ENCODE measurements at places on chromosomes 5 and 9.

DNA sequence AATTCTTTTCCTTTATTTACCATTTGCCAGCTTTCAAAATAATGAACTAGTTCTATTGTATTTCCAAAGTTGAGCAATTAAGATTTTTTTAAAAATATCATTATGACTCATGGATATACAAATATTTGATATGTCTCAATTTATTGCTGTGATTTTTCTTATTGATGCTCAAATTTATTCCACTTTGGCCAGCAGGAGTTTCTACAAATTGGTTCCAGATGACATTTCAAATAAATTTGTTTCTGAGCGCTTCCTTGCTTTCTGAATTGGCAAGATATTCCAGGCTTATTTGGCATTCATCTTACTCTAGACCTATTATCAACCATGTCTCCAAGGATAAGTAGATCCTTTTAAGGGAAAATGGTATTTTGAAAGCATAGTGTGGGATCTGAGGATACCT is 58.5 kb upstream of the TJP2 start:
- DNase-seq = no peak

- DNase-seq = no peak
Observed at GRCh38 chr9:90637626-90638025, 5.0 kb downstream of the DIRAS2 start.

- DNase-seq = no peak
Observed at GRCh38 chr9:83981126-83981871, 694 bp downstream of the RMI1 start.

DNA sequence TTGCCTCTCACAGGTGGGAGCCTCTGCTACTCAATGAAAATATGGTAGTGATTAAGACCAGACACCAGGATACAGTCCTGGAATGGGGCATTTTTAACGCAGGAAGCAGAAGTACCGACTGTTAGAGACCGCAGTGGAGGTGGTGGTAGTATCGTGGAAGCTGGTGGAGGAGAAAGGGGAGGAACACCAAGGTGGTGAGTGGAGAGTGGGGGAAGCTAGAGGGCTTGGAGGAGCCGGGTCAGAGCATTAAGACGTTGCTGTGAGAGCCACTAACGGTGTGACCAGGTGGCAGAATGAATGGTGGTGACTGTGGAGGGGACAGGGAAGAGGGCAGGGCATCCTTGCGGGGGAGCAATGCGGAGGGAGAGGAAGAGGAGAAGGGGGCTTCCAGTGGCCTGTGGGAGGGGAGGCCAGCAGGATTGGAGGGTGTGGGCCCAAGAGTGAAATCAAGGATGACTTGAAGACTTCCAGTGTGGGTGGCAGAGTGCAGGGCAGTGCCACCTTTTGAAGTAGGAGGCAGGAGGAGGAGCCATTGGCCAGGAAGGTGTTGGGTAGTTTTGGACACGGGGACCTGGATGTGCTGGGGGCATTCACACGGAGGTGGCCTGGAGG is 1.6 kb upstream of the UBAC1 start:
- DNase-seq = no peak

DNA sequence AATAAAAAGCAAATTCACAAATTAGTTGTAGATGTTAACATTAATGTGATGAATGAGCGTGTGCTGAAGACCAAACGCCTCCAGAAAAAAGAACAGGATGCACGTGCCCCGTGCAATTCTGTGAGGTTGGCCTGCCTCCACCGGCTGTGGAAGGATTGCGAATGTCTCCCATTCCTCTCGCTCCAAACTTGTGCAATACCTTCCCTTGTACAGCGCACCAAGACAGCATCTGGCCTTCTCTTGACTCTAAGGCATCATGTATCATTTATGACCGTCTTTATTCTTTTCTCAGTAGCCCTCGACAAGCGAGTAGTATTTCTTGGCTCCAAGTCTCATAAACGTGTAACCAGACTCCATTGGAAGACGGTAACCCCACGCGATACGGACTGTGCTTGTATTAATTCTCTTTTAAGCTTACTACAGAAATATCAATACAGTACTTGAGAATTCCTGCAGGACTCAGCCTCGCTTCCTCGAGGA is 1.5 kb upstream of the TESK1 start:
- DNase-seq = no peak

- DNase-seq = no peak
Observed at GRCh38 chr5:32275396-32275741, 37.4 kb downstream of the MTMR12 start.

DNA sequence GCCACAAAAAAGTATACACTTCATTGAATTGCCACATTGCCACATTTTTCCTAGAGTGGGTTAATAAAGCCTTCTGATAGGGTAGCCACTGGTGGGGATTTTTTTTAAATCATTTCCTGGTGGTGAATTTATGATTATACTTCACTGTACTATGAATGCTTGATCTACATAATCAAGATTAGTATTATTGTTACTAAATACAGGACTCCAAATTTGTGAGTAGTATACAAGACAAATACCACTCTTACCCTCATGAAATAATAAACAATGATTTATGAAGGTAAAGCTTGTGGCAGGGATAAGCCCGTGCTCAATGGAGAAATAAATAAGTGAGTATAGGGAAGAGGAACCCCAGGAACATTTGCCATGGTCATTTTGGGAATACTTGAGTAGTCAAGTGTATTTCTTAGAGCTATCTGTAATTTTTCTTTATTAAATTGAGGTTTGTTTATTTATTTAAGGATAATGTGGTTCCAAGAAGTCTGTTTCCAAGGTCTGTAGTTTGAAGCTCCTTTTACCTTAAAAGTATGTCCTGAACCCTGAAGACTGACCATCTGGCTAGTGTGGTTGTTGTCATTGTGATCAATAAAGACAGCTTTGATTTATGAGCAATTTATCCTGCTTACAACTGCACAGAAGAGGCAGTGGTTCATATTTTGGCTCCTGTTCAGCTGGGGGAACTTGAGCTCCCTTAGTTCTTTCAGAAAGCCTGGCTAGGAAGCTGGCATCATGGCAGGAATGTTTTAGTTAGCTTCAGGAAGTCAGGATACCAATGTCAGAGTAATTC is 118.6 kb downstream of the ZSWIM6 start:
- DNase-seq = no peak

DNA sequence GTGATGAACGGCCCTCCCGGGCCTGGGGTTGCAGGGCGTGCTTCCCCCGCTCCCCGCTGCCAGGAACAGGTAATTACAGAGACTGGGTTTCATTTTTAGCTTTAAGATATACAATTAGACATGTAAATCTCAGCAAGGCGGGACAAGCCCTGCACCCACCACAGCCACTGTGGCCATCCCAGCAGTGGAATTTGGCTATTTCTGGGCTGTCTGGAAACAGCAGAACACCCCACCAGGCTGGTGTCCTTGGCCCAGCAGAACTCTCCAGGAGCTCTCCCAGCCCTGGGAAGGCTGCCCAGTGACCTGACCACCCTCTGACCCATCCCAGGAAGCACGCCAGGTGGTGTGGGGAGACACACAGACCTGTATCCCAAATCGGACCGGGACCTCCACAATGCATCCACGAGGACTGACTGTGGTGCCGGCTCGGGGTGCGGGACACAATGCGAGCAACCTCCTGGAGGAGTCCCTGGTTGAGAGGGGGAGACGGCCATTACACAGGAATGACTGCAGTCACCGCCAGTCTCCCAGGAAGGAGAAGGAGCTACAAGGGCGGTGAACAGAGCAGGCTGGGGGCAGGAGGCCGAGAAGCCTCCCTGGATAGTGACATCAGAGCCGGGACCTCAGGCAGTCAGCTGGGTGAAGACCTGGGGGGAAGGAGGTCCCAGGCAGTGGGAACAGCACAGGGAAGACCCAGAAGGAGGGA is 17.3 kb downstream of the EEIG1 start:
- no peak for DNase-seq

- no peak for DNase-seq
Observed at GRCh38 chr9:104090578-104090977, 3.5 kb upstream of the SMC2 start.

DNA sequence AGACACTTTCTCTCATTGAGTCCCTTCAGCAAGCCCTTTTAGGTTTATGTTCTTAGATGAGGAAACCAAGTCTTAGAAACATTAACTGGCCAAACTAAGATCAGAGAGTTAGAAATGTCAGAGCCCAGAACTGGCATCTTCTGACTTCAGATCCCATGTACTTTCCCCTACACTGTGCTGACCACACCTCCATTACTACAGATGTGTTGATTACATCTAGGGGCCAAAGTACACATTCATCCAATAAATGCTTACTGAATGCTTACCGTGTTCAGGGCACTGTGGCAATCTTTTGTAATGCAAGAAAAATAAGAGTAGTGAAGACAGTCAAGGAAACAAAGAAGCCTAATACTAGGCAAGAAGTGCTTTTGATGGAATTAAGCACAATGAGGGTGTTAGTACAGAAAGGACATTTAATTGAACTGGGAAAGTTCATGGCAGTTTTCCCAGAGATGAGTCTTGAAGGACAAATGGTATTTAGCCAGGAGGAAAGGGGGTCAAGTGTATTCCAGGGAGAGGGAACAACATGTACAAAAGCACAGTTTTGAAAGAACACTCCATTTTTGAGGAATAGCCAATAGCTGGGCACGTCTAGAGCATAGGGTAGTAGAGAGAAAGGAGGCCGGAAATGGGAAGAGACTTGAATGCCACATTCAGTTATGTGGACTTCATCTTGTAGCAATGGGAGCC is 89.7 kb upstream of the CDKN2B start:
- DNase-seq = no peak

DNA sequence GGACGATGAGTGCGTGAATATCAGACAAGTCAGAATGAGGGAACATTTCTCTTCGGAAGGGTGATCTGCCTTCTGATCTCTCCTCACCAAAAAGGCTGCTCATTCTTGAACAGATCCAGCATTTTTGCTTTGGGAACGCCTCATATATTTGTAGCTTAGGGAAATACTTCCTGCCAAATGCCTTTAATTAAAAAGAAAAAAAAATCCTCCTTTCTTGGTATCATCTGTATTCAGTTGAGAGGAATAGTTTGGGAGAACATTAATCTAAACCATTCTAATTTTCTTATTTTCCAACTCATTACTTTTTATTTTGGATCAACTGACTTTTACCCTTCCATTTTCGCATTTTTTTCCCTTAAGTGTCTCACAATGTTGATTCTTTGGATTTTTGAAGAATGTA is 163.4 kb downstream of the SNX18 start:
- no peak for DNase-seq

- no peak for DNase-seq
Observed at GRCh38 chr9:129280236-129280622, 102.2 kb upstream of the IER5L start.

Data from cortex of kidney (tissue), 1 donor.